ENCODE measurements at places on chromosomes 16 and 17.

GRCh38 chr17:2854143-2855055 lies 58.2 kb downstream of the RAP1GAP2 start:
- DNase-seq: no peak

DNA sequence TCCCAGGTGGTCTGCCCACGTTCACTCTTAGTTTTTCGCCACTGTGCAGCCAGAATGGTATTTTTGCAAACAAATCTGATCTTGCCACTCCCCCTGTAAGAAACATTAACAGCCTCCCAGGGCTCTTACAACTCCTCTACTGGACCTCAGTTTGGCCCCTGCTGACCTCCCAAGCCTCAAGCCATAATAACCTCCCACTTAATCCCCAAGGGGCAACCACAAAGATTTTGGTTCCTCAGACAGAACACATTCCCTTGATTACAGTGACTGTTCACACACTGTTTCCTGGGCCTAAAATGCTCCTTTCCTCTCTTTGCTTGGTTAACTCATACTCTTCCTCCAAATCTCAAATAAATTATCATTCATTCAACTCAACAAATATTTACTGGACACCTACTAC lies 21.5 kb upstream of the CD300E start:
- no peak for DNase-seq

DNA sequence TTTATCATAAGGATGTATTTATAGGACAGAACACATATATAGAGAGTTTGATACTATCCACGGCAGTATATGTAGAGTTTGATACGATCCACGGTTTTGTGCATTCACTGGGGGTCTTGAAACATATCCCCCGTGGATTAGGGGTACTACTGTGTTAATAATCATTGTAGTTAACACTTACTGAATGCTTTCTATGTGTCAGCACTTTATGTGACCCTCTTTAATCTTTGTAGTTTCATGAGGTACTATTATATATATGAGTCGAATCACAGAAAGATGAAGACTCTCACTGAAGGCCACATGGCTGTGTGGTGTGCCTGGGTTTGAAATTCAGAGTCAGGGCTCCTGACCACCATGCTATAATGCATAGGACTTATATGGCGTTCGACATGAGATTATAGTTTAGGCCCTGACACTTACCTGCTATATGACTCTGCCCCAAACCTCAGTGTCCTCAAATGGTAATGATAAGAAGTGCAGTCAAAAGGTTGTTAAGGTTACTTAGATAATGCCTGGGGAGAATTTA lies 4.3 kb upstream of the HEATR6 start:
- DNase-seq: no peak

- no peak for DNase-seq
Observed at GRCh38 chr17:79919862-79920720, 80.9 kb upstream of the CBX4 start.

DNA sequence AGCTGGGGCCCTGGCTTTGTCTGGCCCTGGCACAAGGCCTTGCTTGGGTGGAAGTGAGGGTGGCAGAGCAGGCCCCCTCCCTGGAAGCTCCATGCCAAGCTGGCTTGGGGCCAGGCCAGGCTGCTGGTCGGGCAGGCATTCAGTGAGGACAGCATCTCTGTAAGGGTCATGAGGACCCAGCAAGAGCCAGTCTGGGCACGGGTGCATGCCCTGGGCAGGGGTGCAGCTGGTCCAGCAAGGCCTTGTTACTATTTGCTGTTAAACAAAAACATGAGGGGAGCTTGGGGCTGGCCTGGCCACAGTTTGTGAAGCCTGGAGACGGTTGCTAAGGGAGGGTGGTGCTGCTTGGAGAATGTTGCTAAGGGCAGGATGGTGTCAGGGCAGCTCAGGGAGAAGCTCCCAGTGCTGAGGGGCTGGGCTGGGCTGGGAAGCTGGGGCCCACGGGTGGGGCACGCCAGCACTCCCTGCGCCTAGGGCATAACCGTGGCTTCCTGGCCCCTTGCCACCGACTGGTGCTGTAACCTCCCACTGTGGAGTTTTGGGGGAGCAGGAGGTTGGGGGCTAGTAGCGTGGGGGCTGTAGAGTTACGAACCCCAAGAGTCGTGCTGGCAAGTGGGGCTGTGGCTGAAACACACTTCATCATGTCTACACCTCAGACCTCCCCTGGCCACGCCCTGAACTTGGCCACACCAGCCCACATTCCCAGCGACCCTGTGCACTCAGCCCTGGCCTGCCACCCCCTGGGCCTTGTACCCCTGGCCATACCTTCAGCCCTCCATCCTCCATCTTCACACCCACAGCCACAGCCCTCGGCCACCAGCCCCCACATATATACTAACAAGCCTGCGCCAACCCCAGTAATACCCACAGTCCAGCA lies 1.6 kb downstream of the TPPP3 start:
- no peak for DNase-seq

DNA sequence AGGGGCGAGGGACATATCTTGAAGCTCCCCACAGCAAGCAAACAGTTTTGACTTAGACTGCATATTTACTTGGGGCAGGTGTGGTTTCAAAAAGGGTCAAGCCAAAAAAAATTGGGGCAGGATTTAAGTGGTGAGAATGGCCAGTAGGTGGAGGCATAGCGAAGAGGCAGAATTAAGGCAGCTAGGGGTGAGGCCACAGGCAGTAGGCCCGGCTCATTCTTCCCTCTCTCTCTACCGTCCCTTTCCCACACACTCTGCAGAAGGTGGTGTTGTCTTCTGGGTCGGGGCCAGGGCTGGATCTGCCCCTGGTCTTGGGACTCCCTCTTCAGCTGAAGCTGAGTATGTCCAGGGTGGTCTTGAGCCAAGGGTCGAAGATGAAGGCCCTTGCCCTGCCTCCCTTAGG lies 2.6 kb downstream of the SHBG start:
- DNase-seq: no peak

GRCh38 chr16:17440131-17440530 lies 30.6 kb downstream of the XYLT1 start:
- DNase-seq: no peak

DNA sequence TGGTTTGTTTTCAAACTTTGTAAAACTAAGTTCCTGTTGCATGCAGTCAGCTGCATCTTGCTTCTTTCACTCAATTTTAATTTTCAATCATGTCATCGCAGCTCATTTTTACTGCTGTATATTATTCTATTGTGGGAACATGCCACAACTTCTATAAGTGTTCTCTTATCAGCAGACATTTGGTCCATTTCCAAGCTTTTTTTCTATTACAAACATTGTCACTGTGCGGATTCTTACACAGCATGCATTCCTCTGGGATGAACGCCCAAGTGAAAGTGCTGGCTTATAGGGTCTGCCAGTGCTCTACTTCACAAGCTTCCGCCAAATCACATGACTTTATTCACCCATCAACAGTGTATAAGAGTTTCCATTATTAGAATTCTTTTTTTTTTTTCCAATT lies 22.7 kb downstream of the GINS3 start:
- DNase-seq: no peak

DNA sequence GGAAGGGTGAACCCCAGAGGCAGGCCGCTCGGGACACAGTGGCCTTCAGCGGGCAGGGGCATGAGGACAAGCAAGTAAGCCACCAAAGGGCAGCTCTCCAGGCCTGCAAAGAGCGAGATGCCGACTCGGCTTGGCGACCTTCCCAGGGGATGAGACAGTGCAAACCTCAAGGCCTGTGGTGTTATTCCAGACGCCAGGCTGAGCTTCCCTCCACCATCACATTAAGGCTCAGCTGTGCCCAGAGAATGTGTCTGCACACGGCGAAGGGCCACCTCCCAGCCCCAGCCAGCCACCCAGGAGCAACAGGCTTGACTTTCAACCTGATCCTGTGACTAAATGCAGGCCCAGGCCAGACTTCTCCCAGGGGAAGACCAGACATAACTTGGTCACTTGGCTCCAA lies 251.4 kb downstream of the SOX9 start:
- DNase-seq: no peak

DNA sequence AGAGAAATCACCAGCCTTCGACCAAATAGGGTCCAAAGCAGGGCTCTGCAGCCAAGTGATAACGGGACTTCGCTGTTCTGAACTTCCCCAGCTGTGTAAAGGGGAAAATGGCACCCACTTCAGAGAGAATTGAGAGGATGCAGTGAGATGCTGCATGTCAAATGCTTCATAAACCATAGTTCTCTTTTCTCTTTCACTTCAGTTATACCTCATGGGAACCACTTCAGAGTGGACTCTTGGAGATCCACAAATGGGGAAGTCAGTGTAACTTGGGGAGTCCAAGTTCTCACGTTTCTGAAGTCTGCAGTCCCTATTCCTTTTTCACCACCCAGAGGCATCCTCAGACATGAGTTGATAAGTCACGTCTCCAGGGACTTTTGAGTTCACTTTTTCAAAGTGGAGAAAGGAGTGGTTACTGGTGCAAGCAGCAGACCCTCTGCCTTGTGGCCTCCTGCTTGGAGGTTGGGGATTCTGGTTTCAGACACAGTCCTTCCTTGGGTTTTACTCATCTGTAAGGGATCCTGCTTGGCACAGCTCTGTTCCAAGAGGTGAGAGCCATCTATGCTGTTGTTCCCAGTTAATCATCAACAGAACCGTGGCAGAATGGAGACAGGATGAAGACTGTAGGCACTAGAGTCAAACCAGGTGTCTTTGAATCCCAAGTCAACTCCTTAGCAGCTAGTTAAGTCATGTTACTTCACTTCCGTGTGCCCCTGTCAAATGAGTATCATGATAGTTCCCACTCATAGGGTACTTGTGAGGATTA lies 123.4 kb upstream of the NOL11 start:
- no peak for DNase-seq

DNA sequence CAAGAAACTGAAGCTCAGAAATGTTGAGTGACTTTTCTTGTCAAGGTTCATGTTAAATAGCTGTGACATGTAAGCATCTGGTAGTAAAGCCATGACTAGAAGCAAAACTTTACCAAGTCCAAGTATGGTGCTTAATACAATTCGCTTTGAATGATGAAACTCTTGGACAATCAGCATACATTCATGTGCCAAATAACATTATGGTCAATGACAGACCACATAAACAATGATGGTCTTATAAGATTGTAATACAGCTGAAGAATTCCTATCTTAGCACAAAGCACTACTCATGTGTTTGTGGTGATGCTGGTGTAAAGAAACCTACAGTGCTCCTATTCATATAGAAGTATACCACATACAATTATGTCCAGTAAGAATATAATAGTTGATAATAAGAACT lies 97.1 kb upstream of the RPRML start:
- DNase-seq: no peak

DNA sequence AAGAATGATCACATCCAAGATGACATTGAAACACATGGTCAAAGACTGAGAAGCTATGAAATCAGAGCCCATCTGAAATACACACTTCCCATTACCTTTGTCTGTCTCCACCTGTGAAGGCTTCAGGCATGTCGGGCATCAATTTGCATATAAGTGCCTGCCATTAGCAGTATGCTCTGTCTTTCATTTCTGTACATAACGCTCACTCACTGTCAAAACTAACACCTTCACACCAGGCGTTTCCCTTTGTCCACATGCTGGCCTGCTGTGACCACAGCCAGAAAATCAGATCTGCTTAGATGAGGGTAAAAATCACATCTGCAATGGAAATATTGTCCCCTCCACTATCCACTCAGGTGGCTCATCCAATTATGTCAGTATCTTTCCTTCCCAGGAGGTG lies 524.8 kb downstream of the TOX3 start:
- DNase-seq: no peak

DNA sequence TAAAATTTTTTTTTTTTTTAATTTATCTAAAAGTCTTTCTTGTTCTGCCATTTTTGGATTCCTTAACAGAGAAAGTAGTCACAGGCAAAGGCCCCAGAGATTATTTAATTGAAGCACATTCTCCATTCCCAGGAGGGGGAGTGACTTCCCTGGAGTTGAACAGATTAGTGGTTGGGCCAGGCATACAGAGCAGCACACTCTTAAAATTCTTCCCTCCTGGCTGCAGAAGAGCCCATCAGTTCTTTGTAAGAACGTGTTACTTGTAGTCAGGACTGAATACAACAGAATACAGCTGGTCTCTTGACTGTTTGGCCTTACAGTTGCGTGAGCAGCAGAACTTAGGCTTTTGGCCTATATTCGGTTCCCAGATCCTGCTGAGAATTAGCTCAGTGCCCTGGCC lies 1.8 kb downstream of the ALKBH5 start:
- no peak for DNase-seq

DNA sequence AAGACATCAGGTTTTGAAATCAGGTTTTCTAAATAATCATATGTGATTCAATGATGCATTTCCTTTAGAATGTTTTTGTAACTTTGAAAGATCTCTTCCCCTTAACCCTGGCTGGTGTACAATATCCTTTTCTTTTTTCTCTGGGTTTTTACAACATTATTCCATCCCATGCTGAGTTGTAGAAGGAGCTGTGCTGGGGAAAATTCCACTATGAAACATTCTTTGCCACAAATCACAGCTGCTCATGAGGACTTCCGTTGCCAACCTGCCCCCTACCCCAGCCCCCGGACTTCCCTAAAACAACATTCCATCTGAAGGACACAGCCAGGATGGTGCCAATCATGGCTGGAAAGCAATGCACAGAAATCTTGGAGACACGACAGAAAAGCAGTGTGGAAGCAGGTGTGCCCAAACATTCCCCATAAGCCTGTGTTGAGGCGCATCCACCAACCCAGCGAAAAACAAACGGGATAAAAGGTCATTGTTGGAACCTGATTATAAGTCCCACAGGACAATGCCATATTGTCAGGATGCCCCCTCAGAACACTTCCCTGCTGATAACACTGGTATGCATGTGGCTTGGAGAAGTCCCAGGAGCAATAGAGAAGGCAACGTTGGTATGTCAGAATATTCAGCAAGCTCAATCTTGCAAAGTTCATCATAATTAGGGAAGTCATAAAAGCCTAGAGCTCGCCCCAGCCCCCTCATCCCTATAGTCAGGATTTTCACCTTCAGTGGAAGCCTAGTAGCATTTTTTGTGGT lies 475.0 kb downstream of the HS3ST3B1 start:
- peak; percentile 74 for DNase-seq

- no peak for DNase-seq
Observed at GRCh38 chr17:32929588-32929987, 1.6 kb downstream of the TMEM98 start.

DNA sequence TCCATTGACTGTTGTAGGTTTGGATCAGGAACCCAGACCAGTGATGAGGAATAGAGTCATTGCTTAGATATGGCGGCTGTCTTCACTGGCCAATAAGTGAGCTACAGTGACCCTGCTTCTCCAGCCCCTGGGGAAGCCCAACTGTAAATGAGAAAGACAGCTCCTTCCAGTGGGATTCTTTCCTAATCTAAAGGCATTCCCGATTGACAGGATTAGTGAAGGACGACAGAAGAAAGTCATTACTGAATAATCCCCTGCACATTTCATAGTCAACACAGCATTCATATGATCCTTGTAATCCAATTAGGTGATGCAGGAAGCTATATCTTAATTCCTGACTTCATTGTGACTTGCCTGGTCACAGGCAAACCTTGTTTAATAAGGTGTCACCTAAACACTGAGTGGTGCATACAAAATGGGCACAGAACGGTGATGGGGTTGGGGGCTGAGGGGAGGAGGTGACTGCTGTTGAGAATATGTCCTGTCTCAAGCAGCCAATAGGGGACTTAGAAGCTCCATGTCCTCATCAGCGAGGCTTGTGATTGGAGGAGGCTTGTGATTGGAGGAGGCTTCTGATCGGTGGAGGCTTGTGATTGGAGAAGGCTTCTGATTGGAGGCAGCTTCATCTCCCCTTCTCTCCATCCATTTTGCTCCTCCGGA lies 242.6 kb downstream of the XYLT1 start:
- DNase-seq: no peak

Measured in HS-27A (cell line).